ENCODE measurements at places on chromosomes 13 and 19.

GRCh38 chr13:39612023-39612637 lies 9.1 kb upstream of the LHFPL6 start:
- peak; percentile 75 for DNase-seq

- peak; percentile 56 for DNase-seq
Observed at GRCh38 chr19:4352701-4353121, 9.3 kb downstream of the MPND start.

DNA sequence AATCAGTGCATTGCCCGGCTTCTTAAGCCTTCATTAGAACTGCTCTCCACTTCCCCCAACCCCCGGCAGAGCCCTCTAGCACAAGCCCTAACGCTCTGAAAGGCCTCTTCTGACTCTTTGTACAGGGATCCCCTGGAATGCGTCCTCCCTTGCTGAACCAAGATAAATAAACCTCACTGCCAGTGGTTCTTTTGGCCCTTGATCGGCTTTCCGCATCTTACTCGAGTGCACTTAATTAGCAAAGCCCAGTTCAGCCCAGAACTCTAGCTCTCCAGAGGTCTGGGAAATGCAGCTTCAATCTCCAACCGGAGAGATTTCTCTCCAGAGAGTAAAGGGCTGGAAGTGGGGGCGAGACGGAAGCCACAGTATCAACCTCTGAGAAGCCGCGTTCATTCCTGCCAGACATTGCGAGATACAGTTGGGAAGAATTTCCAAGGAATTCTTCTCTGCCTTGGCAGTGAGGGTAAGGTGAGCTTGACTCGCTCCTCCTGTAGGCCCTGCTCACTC lies 8.7 kb upstream of the ZNF444 start:
- DNase-seq: no peak

- DNase-seq: no peak
Observed at GRCh38 chr19:40666803-40667438, 23.5 kb downstream of the NUMBL start.

DNA sequence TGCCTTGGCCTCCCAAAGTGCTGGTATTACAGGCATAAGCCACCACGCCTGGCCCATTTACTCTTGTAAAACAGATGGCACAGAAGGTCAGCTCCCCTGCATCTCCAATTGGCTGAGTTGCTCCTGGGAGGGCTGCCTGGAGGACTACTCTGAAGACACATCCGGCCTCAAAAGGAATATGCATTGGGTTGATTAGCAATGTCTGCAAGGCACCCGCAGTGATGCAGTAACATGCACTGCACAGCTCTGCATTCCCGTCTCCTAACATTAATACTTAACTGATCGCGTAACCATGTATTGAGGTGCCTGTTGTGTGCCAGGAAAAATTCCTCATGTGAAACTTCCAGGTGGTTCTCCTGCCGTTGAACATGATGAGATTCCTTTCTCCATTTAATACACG lies 5.0 kb downstream of the ELAVL3 start:
- DNase-seq: peak; percentile 25

DNA sequence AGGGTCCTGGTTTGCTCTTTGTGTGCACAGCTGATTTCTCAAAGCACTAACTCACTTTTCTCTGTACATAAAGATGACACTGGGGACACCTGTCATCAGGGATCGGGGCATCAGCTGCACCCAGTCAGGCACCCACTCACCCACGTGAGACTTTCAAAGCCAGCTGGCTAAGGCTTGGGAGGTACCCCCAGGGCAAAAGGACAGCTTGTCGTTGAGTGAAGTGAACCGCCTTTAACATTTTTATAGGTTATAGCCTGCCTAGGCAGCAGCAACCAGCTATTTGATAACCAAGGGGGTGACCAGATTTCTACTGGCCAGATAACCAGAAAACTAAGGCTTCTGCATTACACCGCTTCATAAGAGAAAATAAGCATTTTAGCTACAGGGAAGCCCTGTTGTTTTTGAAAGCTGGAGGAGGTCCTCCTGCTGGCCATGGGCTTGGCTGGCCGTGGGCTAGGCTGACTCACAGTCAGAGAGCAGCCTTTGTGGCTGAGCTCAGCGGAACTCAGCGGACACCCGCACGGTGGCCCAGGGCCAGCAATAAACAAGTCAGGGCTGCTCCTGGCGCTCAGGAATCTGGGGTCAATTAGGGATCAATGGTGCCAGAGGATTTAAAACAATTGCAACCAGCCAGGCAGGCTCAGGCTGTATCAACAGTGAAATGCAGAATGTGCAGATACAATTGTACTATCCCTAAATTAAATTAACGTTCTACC lies 57.1 kb downstream of the ALOX5AP start:
- peak; percentile 96 for DNase-seq

GRCh38 chr13:64675255-64675892 lies 2554.8 kb downstream of the PCDH9 start:
- DNase-seq: no peak

- DNase-seq: peak; percentile 86
Observed at GRCh38 chr19:19320361-19321140, at the start of the genes MAU2 and SUGP1. Gene MAU2, plus strand, starts transcription at chr19:19320829. Its CDS starts 31 bp downstream, at chr19:19320860. Gene SUGP1, minus strand, starts transcription at chr19:19320509. Its CDS starts 13 bp downstream, at chr19:19320496.

DNA sequence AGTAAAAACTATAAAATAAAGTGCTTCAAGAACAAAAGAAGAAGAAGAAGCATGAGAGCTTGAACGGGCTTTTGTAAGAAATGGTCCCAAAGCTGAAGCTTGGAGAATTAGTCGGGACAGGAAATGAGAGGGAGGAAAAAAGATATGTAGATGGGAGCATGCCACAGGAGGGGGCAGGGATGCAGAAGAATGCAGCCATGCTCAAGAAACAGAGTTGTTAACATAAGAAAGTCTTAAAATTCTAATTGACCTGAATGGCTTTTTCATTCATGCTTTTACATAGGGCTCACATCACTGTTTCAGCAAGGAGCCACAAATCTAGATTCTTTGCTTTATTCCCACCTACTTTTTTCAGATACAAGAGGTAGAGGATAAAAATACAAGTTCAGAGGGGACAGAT lies 27.7 kb upstream of the NBEA start:
- DNase-seq: no peak

- DNase-seq: no peak
Observed at GRCh38 chr19:52451241-52451640, 2.1 kb upstream of the ZNF578 start.

DNA sequence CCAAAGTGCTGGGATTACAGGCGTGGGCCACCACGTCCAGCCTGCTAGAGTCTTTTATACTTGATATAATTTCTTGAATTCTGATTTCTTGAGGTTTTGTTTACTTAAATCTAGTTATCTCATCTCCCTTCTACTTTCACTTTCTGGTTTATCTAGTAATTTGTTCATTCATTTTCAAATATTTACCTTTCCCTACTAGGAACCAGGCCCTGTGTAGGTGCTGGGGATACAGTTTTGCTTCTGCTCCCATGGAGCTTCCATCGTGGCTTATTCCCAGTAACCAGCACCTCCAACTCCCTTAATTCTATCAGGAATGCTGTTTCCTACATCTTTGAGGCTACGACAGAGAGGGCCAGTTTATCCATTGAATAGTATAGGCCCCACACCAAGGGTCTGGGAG lies 24.1 kb upstream of the TRIM13 start:
- no peak for DNase-seq

GRCh38 chr13:42177189-42177588 lies 94.8 kb upstream of the AKAP11 start:
- DNase-seq: no peak

GRCh38 chr19:46133101-46133627 lies 8.7 kb upstream of the IGFL3 start:
- DNase-seq: peak; percentile 98

GRCh38 chr19:45927565-45928261 lies 13.1 kb upstream of the NANOS2 start:
- peak; percentile 86 for DNase-seq

DNA sequence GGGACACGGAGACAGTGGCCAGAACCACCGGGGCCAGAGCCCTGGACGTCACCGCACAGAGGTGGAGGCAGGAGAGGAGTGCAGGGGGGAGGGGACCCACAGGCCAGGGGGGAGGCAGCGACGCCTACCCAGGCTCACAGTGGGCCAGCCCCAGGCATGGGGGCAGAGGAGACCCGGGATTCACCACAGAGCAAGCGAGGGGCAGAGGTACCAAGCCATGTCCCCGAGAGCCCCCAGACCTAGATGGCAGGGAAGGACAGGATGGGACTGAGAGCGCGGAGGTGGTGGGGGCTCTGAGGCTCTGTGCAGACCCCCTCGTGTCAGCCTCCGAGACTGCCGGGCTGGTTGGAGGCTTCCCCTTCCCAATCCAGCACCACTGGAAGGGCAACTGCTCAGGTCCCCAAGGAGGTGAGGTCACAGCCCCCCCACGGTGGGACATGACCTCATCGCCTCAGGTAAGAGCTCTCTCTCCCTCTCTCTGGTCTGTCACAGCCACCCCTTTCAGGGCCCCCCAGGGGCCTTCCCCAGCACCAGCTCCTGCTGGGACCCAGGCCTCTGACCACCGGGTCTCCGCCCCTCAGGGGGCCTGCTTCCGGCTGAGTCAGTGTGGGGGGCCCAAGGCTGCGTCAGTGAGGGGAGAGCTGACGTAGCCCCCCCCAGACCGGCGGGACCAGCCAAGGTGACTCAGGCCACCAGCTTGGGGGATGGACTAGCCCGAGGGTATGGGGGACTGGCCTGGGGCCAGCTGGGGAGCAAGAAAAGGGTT lies 2.2 kb upstream of the IL11 start:
- DNase-seq: no peak

- DNase-seq: no peak
Observed at GRCh38 chr13:73521985-73522524, 463.2 kb downstream of the KLF5 start.

DNA sequence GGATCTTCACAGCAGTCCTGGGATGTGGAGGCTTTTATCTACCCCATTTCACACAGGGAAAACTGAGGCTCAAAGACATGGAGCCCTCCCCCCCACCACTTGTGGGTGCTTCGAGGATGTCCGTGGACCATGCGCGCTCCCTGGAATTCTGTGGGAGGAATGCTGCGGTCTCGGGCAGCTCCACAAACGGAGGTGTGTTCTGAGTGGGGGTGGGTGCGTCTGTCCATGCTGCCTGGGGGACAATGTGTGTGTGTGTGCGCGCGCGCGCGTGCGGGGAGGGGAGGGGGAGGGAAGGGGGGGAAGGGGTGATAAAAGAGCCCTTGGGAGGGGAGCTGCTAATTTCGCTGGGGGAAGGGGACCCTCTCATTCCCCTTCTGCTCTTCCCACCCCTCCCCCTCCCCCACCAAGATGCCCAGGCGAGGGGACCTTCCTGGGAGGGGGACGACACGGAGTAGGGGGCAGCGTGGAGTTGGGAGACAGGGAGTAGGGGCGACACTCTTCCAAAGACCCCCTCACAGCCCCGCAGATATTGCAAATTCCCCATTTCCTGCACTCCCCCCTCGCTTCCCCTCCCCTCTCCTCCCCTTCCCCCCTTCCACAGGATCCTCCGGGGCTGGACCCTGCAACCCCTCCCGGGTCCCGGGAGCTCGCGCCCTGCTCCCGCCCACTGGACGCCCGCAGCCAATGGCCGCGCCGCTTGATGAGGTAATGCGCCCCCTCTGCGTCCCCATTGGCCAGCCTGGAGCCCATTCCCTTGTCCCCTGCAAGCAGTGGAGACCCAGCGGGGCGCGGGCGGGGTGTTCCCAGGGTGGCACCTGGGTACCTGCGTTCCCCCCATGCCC lies 18.9 kb upstream of the ZNRF4 start:
- no peak for DNase-seq

DNA sequence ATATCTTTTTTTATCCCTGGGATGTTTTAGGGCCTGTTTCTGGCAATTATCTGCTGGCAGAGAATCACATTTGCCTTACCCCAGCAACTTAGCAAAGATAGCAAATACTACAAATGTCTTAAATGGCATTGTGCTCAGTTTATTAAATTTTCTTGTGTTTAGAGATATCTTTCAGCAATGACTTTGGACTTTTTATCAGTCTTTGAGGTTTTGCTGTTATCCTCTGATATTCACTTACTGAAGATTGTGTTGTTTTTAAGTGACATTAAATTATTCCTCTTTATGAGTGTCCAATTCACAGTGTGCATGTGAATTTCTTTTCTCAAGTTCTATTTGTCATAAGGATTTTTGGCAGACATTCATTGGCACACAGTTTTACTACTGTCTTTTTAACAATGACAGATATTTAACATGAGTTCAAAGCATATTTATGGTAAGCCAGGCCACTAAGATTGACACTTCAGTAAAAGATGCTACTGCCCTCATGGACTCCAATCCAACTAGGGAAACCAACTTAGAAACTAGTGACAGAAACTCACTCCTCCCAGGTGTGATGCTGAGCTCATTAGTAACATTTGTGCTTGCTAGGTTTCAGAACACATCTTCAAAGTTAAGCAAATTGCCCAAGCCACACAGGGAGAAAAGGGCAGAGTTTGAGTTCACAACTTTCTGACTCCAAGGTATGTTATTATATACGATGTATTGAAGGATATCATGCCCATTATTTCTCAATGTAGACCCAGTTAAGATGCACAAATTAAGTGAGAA lies 481.9 kb downstream of the GPC6 start:
- no peak for DNase-seq

DNA sequence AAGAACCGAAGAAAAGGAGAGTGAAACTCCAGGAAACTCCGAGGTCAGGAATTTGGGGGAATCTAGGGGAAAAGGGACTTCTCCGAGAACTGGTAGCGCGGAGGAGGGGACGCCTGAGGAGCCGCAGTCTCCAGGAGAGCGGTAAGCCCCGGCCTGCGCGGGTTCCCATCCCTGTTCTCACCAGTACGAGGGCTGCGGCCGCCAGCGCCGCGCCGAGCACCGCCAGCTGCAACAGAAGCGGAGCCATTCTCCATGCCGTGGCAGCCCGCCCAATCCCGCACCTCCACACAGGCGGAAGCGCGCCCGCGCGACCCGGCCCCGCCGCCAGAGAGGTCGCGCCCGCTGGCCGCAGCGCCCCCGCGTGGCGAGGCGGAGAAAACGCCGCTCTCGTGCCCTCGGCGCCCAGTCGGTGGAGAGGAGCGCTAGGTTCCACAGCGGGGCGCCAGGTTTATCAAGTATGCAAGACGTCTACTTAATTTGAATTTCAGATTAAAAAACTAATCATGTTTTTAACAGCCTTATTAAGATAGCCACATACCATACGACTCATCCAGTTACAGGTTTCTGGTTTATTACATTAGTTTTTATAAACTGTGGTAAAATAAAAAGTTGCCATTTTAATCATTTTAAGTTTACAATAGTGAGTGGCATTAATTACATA lies at the start of gene ALG5:
Gene ALG5 (minus strand): TSS at position 287 of the 661 bp plus-strand sequence. CDS start 40 bp downstream, at position 247.
- peak; percentile 62 for DNase-seq

DNA sequence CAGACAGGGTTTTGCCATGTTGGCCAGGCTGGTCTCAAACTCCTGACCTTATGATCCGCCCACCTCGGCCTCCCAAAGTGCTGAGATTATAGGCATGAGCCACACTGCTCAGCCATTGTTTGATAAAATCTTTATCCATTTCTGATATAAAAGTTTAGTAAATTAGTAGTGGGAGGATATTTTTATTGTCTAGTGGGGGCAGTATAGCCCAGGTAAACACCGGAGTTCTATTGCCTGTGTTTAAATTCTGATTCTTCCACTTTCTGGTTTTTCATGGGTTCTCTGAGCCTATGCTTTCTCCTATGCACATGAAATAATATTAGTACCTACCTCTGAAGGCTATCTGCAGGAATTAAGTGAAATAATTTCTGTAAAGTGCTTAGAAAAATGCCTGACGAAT lies 20.1 kb upstream of the ARHGEF18 start:
- DNase-seq: no peak

DNA sequence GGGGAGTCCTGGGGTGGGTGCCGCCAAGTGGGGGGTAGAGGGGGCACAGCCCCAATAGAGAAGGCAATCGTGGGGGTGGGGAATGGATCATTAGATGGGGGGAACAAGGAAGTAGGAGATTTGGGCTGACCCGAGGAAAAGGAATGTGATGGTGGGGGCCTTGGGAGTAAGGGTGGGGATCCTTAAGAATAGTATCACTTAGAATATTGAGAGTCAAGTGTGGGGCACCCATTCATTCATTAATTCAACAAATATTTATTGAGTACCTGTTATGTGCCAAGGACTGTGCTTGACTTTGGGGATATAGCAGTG lies 641 bp downstream of the PPP5C start:
- DNase-seq: no peak

GRCh38 chr13:67308004-67308772 lies 78.1 kb upstream of the PCDH9 start:
- peak; percentile 81 for DNase-seq

Measured in renal cortical epithelial cell (primary cell).